ENCODE measurements at places on chromosomes 4 and X.

GRCh38 chr4:109079201-109079600 is 223.3 kb downstream of the COL25A1 start:
- no peak for DNase-seq

DNA sequence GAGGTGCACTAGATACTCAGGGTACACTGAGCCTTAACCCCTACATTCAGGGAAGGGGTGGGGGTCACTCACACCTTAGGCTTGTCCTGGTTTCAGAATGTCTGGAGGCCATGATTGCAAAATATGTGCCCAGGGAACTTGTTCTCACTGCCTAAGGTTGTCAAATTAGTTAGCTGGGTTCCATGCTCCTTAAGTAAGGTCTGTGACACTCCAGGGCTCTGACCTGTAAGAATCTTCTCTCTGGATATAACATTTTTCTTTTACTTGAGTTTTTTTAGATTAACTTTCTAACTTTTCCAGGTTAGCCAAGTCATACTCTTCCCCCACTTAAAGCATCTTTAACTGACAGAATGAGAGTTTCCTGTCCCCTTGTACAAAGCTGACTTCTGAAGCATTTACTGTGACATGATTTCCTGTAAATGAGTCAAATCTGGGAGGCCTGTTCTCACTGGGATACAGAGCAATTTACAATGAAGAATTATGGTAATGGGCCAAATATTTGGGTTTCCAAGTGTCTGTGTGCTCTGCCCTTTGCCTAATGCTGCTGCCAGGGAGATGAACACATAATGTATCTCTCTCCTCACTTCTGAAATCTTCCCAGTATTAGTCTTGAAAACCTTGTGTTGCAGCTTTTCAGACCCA is 101.7 kb downstream of the GATB start:
- no peak for DNase-seq

GRCh38 chr4:153375303-153375702 is 30.8 kb downstream of the MND1 start:
- no peak for DNase-seq

GRCh38 chr4:8580321-8581093 is at the start of gene GPR78:
GPR78 (plus strand) TSS chr4:8580392; CDS start chr4:8580983, 591 bp downstream.
- DNase-seq = no peak

GRCh38 chr4:36574816-36575215 is 293.4 kb downstream of the DTHD1 start:
- DNase-seq = no peak

DNA sequence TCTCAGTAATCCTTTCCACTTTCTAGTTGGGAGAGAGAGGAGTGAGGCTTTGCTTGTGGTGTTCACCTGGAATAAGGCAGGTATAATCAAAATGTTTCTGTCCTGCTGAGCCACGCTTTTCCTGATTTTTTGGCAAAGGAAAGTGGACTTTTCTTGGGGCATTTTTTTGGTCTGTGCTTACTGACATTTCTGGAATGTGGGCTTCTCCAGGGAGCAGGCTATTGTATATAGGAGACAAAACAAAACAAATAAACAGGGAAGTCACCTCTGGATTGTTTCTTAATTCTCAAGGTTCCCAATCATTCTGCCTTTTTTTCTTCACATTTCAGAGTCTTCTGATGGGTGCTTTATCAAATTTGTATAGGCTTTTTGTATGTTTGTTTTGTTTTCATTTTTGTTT is 25.7 kb upstream of the RP2 start:
- DNase-seq = no peak

DNA sequence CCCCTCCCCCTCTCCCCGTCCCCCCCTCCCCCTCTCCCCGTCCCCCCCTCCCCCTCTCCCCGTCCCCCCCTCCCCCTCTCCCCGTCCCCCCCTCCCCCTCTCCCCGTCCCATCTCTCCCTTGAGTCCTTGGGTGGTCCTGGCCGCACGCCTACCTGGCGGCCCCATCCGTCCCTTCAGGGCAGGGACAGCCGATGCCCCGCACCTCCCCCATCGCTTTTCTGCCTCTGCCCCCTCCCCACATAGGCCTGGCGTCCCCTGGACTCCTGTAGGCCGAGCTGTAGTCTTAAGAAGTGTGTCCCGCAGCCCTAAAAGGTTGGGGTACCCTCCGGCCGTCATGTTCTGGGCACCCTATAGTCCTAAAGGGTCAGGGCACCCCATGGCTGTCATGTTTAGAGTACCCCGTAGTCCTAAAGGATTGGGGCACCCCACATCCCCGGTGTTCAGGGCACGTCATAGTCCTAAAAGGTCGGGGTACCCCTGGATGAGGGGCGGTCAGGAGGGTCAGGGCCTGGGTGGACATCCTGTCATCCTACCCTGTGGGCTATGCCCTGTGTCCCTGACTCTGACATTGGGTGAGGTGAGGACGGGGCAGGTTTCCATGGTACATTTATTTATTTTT is 10.8 kb upstream of the GTPBP6 start:
- no peak for DNase-seq

GRCh38 chr4:1948232-1948631 is 60.5 kb downstream of the NELFA start:
- no peak for DNase-seq

DNA sequence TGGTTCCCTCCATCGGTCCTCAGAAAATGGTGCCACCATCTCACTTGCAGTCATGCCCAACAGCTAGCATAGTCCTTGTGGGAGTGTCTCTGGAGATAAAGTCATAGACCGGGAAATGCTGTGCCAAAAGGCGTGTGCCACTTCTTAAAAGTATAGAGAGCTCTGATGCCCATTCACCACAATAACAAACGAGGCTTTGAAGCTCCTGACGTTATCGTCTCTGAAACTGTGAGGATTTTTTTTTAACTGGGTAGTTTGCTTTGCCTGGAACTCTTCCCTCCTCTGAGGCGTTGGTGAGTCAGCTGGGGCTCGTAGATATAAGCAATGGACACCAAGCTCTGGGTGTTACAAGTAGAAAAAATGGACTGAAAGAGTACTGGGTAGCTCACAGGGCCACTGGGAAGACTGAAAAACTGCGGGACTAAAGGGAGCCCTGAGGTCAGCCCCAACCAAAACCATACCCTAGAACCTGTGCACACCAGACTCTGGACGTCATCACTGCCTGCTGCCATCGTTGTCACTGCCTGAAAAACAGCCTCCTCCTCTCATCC is 89.4 kb upstream of the TRIM2 start:
- DNase-seq = no peak
